ENCODE measurements at places on chromosomes 1 and 21.

DNA sequence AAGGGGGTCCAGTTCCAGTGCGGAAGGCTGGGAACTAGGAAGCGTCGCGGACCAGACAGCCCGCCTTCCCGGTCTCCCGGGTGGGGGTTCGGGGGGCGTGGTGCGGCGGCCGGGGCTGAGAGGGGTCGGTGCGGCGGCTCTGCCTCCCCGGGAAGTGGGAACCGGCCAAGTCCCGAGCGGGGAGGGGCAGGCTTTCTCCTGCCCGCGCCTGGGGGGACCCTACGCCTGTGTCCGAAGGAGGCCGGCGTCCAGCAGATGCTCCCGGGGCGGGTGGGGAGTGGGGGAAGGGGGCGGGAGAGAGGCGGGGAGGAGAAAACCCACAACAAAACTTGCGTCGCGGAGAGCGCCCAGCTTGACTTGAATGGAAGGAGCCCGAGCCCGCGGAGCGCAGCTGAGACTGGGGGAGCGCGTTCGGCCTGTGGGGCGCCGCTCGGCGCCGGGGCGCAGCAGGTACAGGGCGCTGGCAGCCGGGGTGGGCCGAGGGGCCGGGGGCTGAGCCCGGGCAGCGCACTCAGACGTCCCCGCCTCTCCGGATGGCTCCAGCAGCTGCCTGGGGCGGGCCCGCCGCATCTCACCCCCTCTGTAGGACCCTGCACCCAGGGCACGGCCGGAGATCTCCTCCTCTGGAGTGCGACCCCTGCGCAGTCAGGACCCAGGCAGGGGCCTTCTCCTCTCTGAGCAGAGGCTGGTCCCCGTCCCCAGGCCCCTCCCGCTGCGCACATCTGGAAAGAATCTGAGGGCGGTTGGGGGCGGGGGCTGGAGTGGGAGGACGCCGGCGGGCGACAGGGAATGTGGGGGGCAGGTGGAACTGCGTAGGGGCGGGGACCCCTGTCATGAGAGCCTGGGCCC is at the start of gene PODN:
Gene PODN (plus strand): TSS at position 355 of the 849 bp plus-strand sequence. CDS start 7,643 bp downstream, outside the sequence.
- DNase-seq, result no peak

- DNase-seq, result no peak
Observed at GRCh38 chr1:232547938-232548484, 81.9 kb downstream of the SIPA1L2 start.

DNA sequence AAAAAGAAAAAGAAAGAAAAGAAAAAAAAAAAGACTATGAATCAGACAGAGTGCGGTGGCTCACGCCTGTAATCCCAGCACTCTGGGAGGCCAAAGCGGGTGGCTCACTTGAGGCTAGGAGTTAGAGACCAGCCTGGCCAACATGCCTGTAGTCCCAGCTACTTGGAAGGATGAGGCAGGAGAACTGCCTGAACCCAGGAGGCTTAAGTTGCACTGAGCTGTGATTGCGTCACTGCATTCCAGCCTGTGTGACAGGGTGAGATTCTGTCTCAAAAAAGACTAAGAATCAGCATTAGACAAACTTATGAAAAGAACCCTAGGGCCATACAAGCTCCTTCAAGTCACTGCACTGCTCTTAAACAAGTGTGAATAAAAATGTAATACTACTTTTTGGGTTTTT is 16.9 kb downstream of the PSMB4 start:
- DNase-seq, result no peak

GRCh38 chr21:36945496-36946138 is 20.9 kb downstream of the HLCS start:
- no peak for DNase-seq

GRCh38 chr1:27554759-27555699 is 48.9 kb downstream of the AHDC1 start:
- DNase-seq, result no peak

GRCh38 chr1:3327936-3328590 is 126.4 kb upstream of the ARHGEF16 start:
- DNase-seq, result no peak

DNA sequence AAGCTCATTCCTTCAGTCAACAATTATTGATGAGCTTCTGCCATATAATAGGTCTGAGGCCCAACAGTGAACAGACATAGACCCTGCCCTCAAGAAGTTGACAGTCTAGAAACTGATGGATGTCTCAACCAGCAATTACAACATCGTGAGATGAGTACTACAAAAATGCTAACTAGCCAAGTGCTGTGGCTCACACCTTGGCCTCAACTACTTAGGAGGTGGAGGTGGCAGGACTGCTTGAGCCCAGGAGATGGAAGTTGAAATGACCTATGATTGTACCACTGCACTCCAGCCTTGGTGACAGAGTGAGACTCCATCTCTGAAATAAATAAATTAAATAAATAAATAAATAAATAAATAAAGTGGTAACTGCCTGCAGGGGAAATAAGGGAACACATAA is 11.7 kb upstream of the PTP4A2 start:
- no peak for DNase-seq
